ENCODE measurements at places on chromosomes 7 and 10. TPM values are rescaled to one million over a fixed set of nuclear protein-coding genes. Genes with fewer than 3 reads are reported as not detected.

Gene TRPV6
- total RNA-seq, result 0.63 TPM

- H3K27ac ChIP-seq, result no peak overlapping the region
- no peaks in the 10 kb centered on the region for H3K4me1 ChIP-seq
- H3K4me3 ChIP-seq, result no peak overlapping the region
- no peaks in the 10 kb centered on the region for H3K36me3 ChIP-seq
- H3K27me3 ChIP-seq, result no peaks in the 10 kb centered on the region
These were observed 70.8 kb downstream of the XPNPEP1 start for GRCh38 chr10:109852475-109853037.

Gene RAMP3
- not detected for total RNA-seq

DNA sequence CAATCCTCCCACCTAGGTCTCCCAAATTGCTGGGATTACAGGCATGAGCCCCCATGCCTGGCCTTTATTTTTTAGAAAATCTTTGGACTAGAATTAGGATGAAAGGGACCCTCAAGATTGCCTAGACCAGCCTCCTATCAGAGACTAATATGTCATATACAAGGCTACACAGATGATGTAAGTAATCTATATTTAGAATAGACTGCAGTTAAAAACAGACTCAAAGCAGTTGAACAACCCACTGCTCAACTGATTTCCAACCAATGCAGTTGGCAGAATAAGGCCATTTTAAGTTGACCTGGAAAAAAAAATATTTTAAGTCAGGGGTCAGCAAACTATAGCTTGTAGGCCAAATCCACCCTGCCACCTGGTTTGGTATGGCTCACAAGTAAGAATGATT is 27.7 kb downstream of the PSPH start:
- no peaks in the 10 kb centered on the region for H3K36me3 ChIP-seq
- no peak overlapping the region for H3K4me3 ChIP-seq
- H3K27me3 ChIP-seq, result no peaks in the 10 kb centered on the region
- no peak for DNase-seq
- H3K27ac ChIP-seq, result no peak overlapping the region
- no peaks in the 10 kb centered on the region for H3K4me1 ChIP-seq

Gene CUL2
- 119 TPM for total RNA-seq

All from PC-3 (cell line).